OCI-LY7 (cell line): ENCODE measurements at places on chromosomes 5 and 9.

DNA sequence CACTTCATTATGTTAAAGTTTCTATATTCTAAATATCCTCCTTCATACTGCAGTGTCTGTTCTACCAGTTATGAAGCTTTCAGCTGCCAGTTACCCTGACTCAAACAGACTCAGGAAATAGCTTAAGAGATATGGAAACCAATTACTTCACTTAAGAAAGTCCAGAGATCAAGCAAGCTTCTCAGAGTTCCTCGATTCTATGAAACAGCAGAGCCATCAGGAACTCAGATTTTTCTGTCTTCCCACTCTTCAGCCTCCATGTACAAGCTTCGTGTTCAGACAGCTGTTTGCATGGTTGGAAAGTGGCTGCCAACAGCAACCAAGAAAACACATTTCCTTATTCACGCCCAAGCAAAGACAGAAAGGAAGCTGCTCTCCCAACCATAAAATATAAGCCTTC is 216.1 kb downstream of the ACTL7B start:
- no peak for DNase-seq

DNA sequence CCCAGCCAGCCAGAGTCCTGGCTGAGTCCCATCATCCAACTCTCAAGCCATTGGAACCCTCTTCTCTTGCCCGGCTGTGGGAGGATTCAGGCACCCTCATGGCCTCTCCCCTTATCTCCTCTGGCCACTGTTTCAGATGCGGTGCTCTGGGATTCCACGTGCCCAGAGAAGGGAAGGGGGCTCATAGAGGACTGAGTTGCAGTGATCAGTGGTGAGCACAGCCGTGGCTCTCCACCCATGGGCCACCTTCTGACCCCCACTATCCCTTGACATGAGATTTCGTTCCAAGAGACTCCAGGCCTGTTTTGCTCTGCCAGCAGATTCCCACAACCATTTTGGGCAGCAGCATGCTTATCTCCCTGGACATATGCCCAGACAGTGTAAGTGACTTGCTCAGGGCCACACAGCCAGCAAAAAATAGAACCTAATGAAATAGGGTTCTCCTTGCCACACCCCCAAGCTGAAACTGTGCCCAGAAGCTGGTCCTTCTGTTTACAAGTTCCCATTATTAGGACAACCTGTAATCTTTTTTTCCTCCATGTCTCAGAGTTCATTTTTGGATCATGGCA is 2.7 kb downstream of the GPX3 start:
- no peak for DNase-seq

- DNase-seq, result no peak
Observed at GRCh38 chr5:61627531-61627930, 295.5 kb downstream of the ZSWIM6 start.

GRCh38 chr9:126348911-126349550 is 22.4 kb downstream of the MVB12B start:
- no peak for DNase-seq

GRCh38 chr9:35758475-35759050 is 4.5 kb upstream of the MSMP start:
- no peak for DNase-seq

GRCh38 chr5:1368236-1368635 is 23.3 kb upstream of the CLPTM1L start:
- no peak for DNase-seq

GRCh38 chr9:133618726-133619125 is 9.5 kb upstream of the FAM163B start:
- DNase-seq, result no peak

DNA sequence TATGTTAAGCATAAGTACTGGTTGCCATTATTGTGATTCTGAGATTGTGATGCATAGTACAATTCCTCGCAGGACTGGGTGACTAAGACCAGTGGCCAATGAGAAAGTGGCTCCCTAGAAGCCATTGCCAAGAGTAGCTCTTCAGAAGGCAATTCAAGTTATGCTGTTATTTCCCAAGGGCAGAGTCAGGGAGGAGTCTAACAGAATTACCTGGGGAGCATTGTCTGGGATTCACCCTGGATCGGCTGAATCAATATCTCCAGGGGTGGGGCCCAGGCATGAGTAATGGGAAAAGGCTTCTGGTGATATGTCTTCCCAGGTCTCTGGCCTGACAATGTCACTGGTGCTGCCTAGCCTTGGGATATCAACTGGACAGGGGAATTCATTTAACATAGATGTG is 10.9 kb upstream of the ARHGEF28 start:
- DNase-seq, result no peak

GRCh38 chr5:158487664-158488063 is 612.1 kb downstream of the EBF1 start:
- no peak for DNase-seq

- no peak for DNase-seq
Observed at GRCh38 chr5:146680846-146681584, 165.0 kb upstream of the GPR151 start.

GRCh38 chr9:132797861-132798659 is 80.0 kb downstream of the AK8 start:
- DNase-seq, result no peak

- no peak for DNase-seq
Observed at GRCh38 chr9:22449719-22450118, 3.1 kb downstream of the DMRTA1 start.

DNA sequence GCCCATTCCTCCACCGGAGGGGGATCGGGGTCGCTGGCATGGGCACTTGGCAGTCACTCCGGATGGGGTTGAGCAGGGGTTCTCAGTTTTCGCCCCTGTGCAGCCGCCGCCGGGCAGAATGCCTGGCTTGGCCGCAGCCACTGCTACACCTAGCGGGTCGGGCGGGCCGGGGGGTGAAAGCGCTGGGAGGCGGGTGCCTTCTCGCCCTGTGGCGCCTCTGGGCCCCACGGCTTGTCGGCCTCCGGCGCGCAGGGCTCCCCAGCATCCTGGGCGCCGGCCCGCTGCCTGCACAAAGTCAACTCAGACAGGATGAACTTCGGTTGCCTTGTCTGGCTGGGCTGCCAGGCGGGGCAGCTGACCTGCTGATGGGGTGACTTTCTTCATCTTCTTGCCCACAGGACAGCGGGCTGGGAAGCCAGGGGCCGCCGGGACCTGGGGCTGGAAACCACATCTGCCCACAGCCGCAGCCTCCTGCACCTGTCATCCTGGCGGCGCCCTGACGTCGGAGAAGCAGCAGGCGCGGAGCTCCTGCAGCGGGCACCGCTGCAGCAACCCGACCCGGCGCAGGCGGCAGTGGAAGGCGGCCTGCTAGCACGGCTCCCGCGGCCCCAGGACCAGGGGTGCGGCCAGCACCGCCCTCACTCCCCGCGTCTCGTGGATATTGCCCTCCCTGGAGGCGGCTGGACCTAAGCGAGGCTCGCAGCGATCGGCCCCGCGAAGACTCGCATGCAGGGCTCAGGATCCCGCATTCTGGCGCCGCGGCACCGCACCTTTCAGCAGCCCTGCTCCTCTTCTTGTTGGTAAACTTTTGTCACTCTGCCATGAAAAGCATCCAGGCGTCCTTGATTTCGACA is 1.3 kb upstream of the ANKRD18A start:
- DNase-seq, result no peak
